ENCODE measurements at places on chromosomes 5 and 9.

DNA sequence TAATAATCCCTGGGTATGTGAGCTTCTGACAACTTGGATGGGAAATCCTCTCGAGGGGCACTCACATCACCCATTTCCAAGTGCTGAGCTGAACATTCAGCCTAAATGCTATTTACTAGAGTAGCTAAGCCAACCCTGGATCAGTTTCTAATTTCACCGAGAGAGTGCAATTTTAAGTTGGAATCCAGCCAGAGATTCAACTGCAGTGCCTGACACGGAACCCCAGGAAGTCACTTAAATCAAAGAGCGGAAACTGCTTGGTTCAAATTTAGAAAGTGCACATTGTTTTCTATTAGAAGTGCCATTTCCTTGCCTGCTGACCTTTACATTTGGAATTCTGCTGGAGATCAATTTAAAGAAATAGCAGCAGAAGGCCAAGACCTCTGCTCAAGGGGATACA, 8.8 kb downstream of the SPRY4 start:
- peak; percentile 39 for DNase-seq

DNA sequence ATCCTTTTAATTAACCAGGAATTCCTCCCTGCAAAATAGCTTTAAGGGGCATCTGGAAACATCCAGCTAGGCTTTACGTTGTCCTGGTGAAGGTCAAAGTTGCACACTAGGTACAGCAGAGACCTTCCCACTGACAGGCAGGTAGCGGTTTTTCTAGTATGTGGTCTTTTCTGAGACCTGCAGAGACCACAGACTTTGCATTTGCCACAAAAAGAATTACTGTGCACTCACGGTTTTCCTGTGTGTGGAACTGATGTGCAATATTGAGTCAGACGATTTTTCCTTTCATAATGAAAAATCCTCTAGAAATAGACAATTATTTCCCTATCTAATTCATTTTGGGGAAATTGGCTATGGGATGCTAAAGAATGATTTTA, 417.0 kb upstream of the ADAMTSL1 start:
- no peak for DNase-seq

GRCh38 chr5:62371409-62371808, 32.3 kb downstream of the DIMT1 start:
- DNase-seq = peak; percentile 38

- no peak for DNase-seq
These were observed 32.1 kb downstream of the PRRC1 start for GRCh38 chr5:127549551-127549950.

- no peak for DNase-seq
These were observed 72.9 kb downstream of the ARSB start for GRCh38 chr5:78912085-78912771.

- no peak for DNase-seq
These were observed 188.3 kb downstream of the GNAQ start for GRCh38 chr9:77843076-77843870.

- DNase-seq = peak; percentile 37
These were observed 122.0 kb downstream of the PAPPA start for GRCh38 chr9:116275418-116276195.

DNA sequence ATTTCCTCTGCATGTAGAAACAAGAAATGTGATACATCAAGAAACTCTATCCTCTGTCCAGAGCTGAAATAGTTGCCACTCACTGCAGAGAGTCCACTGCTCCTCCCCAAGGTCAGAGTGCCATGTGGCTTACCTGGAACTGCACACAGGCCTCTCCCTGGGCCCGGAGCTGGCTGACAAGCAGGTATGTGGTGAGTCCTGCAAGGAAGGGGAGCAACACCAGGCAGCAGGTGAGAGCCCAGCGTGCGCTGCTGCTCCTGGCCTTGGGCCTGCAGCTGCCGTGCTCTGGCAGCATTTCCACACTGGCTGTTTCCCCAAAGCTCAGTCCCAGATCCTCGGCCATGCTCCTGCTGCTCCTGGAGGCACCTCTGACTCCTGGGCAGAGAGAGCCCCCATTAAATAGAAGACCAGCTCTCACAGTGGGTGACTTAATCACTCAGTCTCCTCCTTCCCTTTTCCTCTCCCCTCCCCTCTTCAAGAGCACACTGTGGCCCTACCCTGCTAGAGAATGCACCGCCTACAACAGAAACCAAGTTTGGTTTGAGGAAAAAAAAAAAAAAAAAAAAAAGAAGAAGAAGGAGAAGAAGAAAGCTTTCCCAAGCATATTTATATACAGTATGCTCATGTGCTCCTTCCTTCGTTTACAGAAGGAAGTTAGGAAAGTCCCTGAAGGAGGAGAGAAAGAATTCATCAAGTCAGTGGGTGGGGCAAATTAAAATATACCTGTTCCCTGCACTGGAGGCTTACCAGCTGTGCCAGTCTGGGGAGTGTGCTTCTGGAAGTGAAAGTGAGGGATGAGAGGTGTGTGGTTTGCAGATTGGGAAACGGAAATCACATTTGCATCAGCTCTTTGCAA, at the start of gene TNFSF15:
Gene TNFSF15 (minus strand): TSS at position 370 of the 856 bp plus-strand sequence. CDS start 27 bp downstream, at position 343.
- DNase-seq = no peak

- DNase-seq = peak; percentile 82
These were observed 76.9 kb upstream of the NFIL3 start for GRCh38 chr9:91500509-91501014.

DNA sequence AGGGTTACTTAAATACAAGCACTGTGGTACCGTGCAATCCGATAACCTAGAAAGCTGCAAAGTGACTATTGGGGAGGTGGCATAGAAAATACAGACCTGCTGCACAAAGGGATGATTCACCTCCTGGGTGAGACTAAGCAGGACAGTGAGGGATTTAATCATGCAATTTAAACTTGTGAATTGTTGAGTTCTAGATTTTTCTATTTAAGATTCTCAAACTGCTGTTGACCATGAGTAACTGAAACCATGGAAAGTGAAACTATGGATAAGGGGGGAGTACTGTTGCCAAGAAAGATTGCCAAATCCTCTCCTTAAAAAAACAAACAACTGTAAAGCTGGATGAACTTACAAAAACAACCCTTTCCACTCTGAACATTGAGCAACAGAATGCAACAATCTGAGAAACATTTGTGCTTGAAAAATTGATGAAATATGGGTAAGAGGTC, 61.5 kb upstream of the NUDT12 start:
- DNase-seq = peak; percentile 16

GRCh38 chr9:123796618-123797484, 133.1 kb downstream of the DENND1A start:
- DNase-seq = no peak

DNA sequence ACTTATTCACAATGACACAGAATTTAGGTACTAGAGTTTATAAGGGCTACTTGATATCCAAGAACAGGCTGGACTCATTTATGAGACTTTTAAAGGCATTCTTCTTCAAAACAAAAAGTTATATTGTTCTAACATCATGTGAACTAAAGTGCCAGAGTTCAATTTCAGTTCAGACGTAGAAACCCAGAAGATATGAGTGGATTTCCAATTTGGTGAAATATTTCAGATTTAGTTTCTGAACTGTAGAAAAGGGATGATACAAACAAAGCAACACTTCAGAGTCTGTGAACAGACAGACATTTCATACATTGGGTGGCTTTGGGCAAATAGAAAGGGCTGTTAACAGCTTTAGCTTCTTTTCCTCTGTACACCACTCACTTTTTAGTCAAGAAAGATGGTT, 384.0 kb downstream of the NR2F1-AS1 start:
- DNase-seq = no peak

DNA sequence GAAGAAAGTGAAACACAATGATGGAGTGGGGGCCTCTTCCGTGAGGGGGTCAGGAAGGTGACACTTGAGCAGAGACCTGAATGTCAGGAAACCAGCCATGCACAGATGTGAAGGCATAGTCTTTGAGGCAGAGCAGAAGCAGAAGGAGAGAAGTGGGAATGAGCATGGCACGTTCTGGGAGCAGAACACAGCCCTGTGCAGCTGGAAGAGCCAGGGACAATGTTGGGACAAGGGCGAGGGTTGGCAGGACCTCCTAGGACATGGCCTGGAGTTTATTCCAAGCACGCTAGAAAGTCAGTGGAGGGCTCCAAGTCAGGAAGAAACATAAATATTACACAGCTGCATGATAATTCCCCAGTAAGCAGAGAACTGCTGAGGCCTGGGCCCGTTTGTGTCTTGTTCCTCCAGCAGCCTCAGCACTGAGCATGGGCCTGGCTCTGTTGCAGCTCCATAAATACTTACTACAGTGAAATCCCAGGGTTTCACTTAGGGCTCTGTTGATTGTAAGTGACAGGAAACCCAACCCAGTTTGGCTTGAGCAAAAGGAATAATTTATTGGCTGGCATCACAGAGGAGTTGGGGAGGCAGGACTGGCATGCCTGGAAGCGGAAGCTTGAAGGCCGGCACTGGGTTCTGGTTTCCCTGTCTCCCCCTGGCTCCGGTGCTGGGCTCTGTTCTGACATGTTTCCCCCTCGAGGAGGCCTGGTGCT, 66.2 kb downstream of the MVB12B start:
- DNase-seq = no peak

GRCh38 chr9:69748304-69748703, 11.5 kb downstream of the PTAR1 start:
- DNase-seq = peak; percentile 54

DNA sequence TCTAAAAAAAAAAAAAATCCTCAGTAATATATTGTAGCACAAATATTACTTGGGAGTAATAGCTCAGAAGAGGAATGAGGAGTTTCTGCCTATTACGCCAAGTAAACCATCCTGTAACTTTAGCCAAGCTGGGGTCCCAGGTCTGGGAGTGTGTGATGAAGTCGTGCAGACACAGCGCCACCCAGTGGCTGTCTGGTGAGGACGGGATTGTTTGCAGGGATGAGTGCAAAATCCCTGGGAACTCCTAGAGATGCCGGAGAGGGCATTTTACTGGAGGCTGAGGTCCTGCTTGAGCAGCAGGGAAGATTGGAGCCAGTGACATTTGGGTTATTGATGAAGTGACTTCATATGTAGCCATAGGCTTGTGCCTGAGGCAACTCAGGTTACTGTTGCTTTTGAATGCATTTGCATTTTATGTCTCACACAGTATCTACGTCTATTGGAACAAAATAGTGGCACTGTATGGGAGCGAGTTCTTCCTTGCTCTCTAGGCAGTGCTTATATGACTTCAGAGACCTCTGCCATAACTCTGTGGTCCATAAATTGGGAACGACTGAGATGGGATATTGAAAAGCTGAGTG, 72.8 kb downstream of the PSAT1 start:
- DNase-seq = peak; percentile 65

DNA sequence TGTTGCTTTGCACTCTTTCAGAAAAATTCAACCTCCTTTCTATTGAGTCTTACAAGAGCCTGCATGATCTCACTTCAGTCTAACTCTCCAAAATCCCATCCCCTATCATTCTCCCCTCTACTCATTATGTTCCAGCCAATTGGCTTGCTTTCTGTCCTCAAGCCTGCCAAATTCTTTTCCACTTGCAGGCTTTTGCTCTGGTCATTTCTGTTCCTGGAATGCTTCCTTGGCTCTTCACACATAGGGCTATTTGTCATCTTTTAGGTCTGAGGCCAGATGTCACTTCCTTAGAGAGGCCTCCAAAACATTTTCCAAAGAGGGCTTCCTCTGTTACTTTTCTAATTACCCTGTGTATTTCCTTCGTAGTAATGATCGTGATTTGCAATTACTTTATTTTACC, 11.8 kb upstream of the CHD1 start:
- peak; percentile 41 for DNase-seq

- DNase-seq = no peak
These were observed 73.2 kb downstream of the SH3PXD2B start for GRCh38 chr5:172380987-172381643.

GRCh38 chr5:138508958-138509357, 34.1 kb downstream of the ETF1 start:
- no peak for DNase-seq

GRCh38 chr5:154478224-154478565, at the start of gene HAND1:
HAND1 (minus strand) TSS chr5:154478227; CDS start chr5:154478008, 219 bp downstream.
- peak; percentile 58 for DNase-seq

DNA sequence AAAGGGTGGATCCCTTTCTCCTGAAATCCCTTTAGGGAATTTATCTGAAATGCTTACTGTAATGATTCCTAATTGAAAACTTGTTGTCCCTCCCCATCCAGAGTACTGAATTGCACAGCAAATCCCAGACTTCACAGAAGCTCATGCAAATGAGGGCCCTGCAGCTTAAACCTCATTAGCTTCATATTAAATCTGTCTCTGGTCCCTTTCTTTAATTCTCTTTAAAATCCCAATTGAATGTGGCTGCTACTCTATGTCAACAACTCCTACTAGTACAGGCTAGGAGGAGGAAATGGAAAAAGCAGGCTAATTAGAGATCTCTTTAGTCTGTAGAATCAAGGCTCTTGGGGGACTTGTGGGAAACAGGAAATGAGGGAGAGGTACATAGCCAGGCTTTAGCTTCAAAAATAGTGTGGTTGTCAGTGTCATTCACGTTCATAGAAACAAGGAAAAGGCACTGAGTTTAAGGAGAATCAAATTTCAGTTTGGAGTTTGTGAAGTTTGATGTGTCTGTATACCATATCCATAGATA, 191.3 kb upstream of the PRDM9 start:
- no peak for DNase-seq

- DNase-seq = no peak
These were observed 20.2 kb upstream of the SPDL1 start for GRCh38 chr5:169563369-169563768.

- DNase-seq = peak; percentile 99
These were observed at the start of gene OSMR for GRCh38 chr5:38845526-38846378. OSMR (plus strand) TSS chr5:38846012; CDS start chr5:38869045, 23,033 bp downstream.

DNA sequence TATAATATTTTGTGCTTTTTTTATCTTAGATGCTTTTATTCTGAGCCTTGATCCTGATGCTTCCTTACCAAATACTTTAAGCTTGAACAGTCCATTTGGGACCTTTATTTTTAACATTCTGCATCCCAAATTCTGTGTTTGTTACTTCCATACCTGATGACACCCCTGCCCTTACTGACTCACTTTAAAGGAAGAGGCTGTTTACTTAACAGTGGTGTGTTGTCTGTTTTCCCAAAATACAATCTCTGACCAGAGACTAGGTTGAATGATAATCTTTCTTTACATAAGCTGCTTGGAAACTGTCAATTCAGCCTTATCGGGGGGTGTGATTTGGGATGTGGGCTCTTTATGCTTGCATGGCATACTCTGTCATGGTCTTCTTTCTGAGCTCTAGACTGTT, 71.1 kb downstream of the SNX24 start:
- DNase-seq = no peak

- DNase-seq = no peak
These were observed 24.9 kb downstream of the NEK6 start for GRCh38 chr9:124282442-124283227.

DNA sequence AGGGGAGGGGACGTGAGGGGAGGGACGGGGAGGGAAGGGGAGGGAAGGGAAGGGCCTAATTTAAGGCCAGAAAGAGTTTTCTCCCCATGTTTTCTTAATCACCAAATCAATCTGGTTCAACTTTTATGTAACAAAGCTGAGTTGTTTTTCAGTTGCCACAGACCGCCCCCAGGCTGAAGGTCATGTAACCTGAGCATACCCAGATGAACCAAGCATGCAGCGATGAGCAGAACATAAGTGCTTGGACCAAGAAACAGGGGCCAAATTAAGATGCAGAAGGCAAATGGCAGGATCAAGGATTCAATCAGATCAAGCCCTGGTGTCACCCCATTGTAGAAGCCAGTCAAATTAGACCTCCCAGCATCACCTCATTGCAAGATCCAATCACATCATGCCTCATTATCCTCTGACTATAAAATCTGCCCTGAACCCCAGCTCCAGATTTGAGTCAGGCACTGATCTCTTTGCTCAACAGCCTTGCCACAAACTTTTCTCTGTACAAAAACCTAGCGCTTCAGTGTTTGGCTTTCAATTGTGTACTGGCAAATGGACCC, 113.5 kb upstream of the TNPO1 start:
- DNase-seq = no peak
